ENCODE measurements at places on chromosomes 7 and 10.

DNA sequence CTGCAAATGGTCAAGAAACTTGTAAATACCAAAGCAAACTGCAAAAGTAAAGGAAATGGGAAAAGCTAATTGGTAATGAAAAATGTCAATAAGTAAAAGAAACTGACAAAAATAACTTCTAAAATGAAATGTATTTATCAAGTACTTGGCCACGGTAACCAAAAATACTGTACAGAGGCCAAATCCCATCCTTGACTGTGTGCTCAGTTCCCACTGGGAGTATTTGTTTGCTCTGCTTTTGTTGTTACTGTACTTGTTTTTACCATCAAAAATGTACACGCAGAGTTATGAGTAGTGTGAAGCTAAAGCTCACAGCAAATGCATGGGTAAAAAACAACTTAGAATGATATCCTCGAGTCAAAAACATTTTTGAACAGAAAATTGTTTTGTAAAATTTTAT is 31.1 kb downstream of the ENKUR start:
- no peak for DNase-seq

GRCh38 chr10:30373596-30374327 is 24.7 kb upstream of the MTPAP start:
- DNase-seq = no peak

DNA sequence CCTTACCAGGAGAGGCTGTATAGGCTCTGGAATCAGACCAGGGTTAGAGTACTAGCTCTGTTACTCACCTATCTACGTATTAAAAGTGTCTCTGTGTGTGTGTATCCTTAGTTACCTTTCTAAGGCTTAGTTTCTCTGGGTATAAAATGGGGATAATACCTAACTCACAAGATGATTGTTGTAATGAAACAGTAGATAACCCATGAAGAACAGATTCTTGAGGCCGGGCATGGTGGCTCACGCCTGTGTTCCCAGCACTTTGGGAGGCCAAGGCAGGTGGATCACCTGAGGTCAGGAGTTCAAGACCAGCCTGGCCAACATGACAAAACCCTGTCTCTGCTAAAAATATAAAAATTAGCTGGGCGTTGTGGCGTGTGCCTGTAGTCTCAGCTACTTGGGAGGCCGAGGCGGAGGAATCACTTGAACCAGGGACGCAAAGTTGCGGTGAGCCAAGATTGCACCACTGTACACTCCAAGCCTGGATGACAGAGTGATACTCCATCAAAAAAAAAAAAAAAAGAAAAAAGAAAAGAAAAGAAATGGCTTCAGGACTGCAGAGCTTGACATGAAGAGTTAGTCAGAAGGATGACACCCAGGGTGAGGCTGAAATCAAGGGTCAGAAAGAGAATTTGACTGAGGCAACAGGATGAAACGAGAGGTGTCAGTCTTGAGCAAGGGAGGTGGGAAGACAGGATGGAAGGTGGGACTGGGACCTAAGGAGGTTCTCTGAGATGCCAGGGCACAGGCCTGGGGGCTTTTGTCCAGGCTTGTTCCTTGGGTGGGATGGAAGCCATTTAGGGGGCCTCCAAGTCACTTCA is 33.4 kb downstream of the PRKAR2B start:
- no peak for DNase-seq

DNA sequence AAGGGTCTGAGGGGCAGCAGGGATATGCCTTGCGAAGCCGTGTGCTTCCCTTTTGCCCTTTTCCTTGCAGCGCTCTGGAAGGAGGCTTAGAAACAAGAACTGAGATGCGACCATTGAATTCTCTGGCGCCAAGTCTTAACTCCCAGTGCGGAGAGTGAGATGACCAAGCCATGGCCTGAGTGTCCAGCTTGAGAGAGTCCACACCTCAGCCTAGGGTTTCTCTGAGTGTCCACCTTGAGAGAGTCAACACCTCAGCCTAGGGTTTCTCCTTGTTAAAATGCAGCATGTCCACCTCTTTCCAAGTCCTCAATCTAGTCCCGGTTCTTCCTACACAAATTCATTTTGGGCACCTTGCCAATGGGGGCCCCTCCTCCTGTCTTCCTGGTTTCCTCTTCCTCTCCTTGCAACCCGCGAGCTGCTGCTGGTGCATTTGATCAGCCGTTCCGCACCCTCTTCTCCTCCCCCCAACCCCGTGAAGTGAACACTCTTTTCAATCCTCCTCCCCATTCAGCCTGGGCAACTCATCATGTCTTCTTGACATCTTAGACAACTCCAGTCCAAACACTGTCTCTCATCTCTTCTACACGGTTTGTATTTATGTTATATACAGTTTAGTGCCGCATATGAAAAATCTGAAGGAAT is 178.2 kb upstream of the PITRM1 start:
- no peak for DNase-seq

DNA sequence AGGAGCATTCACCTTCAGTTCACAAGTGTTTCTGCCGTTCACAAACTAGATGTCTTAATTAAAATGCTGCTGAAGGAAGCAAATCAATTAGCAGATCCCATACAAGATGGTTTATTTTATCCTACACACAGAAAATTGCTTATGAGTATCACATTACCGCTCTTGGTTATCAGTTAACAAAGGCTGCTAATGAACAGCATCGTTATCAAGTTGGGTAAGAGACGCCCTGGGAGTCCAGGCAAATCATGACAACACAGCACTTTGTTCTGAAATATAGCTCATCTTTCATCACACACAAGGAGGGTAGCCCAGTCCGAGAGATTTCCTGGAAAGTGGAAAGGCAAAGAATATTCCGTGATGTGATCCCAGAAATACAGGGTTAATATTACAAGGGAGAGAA is 20.8 kb upstream of the FAM170B start:
- no peak for DNase-seq

DNA sequence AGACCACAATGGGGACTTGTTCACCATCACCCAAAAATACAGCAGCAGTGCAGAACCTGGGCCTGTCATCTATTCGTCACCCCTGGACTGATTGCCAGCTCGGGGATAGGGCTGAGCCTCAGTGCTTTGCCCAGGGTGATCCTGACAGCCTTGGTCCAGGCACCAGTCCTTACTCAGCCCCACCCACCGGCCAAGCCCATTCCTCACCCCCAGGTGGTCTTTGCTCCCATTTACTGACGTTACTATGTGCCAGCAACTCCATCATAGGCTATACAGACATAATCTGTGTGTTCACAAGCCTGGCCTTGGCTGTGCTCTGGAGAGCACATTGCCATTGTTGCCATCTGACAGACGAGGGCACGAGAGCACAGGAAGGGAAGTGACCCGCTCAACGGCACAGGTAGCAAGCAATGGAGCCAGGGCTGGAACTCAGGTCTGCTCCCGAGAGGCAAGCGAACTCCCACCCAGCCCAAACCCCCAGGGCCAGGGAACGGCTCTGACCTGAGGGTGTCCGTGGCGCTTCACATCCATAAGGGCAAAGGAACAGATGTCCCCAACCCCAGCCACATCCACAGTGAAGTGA is 6.8 kb downstream of the ATG9B start:
- DNase-seq = no peak

GRCh38 chr10:387909-388660 is 252.8 kb downstream of the ZMYND11 start:
- DNase-seq = no peak

DNA sequence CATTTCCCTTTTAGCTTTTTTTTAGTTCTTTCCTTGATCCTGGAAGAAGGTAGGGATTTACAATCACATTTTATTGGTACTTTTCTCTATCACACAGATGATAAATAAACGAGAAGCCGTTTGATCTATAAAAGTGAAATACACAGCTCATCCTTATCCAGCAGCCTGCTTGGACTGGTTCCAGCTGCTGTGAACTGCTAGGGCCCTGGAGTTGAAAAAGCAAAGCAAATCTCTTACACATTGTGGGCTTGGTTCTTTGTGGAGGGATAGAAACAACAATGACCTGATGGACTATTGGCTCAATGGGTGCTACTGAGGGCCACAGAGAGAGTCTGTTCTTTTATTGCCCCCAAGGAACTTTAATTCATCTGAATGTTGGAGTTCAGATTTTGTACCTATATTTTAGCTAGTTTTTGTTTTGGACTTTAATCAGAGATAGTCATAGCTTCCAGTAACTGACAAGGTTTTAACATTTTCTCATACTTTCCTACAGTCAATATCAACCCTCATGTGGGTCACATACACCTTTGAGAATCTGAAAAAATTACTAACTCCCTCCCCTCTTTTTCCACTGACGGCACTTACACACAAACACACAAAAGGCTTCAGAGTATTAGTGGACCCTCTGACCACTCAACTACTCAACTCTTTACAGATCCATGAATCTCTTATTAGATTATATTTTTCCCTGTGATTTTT is 91.6 kb upstream of the CCDC6 start:
- DNase-seq = no peak

DNA sequence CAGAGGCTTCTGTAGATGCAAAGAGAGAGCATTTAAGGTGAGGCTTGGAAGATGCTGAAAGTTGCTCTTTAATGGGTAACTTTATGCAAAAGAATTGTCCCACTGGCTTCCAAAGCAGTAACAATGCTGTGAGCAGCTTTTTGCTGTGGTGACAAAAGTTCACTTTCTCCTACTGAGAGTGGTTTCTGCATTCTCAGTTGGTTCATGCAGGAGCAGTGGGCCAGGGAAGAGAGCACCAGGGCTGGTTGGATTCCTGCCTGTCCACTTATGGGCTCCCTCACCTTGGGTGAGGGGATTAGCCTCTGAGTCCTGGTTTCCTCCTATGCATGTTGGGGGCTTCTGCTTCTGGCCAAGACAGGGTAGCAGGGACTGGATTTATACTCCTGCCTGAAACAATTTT is 31.1 kb upstream of the GOLGA7B start:
- DNase-seq = no peak

- no peak for DNase-seq
Measured at GRCh38 chr10:47071891-47072290, 160.7 kb downstream of the PTPN20 start.

- no peak for DNase-seq
Measured at GRCh38 chr10:110612087-110612486, 32.0 kb upstream of the RBM20 start.

GRCh38 chr7:96723622-96724021 is 14.0 kb upstream of the SEM1 start:
- no peak for DNase-seq

DNA sequence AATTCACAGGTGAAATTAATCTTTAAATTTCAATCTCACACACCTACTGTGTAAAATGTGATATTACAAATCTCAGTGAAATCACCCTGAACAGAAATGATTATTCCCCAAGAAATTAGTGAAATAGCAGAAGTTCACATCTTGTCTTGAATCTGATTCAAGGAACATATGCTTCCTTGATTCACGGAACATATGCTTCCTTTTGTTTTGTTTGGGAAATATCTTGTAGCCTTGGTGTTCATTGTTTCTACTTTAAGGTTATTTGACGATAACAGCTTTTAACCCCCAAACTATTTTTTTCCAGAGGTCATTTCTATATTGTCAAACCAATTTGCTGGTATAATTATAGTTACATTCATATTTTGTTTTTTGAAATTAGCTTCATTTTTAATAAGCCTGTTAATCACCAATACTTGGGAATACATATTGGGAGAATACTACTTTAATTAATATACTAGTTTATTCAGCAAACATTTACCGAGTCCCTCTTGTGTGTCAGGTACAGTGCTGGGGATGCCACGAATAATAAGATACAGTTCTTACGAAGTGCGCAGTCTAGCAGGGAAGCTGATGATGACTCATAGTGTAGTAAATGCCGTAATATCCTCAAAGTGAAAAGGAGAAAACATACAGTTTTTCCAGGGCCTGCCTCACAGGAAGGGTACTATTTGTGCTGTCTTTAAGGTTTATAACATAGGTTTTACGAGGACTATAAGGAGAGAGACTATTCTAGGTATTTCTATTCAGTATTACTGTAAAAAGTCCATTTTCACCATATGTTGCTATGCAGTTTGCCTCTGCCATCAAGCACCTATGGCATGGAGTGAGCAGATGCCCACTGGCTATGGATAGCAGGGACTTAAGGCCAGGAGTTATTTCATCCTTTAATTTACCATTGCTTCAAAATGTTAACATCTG is 32.5 kb downstream of the PRKAR2B start:
- no peak for DNase-seq

DNA sequence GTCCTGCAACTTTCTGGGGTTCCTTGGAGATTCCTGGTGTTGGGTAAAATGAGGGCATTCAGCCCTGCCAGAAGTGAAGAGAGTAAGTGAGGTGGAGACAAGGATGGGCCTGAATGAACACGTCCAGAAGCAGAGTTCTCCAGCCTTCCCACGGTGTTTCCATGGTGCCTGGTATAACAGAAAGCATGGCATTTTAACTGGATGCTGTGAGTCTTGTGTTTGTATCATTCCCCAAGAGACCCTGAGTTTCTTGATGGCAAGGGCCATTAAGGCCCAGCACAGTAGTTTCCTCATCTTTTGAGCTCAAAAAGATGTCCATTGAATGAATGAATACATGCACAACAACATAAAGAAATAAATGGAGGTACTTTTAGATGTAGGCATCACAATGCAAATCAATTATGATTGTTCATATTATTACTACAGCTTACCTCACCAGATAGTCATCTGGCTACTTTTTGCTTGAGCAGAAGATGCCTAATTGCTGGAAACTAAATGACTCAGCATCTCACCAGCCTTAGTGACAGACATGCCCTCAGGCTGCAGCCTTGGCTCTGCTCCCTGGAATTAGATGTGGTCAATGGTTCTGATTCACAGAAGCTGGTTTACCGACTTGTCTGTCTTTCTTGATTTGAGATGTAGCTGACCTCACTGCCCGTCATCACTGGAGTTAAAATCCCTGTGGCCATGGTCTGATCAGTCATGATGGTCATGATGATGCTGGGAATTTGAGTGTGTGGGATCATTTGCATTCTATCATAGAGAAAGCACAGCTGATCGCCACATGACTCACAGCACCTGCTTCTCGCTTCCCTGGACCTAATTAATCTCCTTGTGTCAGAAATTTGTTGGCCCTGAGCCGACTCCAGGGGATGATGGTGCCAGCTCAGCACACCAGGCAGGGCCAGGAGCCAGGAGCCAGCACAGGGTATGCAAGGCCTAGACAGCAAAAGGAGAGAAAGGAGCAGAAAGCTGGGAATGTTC is 83.9 kb downstream of the CXCL12 start:
- no peak for DNase-seq

- DNase-seq = no peak
Measured at GRCh38 chr10:106506526-106507283, 657.8 kb downstream of the SORCS1 start.

DNA sequence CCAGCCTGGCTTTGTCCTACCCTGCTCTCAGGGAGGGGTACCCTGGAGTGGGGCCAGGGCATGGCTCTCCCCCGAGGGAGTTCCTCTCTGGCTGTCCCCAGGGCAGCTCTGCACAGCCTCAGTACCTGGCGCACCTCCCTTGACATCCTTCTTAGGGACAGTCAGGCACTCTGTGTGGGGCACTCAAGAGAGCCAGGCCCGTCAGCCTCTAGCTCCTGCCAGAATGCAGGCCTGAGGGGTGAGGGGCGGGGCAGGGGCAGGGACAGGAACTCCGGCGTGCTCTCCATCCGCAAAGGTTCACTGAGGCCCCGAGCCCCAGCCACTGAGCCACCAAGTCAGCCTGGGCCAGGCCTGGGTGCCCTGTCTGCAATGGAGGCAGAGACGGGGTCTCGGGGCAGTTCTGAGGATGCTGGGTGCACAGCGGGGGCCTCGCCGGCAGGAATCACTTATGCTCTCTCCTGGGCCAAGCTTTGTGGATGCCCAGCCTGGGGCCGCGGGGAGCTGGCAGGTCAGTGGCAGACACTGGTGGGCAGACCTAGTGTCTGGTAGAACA is 10.1 kb downstream of the LIMK1 start:
- no peak for DNase-seq
